ENCODE measurements at places on chromosomes 5 and 9. TPM values are rescaled to one million over a fixed set of nuclear protein-coding genes. Genes with fewer than 3 reads are reported as not detected.

Gene IL7R
- 5.4 TPM for total RNA-seq

DNA sequence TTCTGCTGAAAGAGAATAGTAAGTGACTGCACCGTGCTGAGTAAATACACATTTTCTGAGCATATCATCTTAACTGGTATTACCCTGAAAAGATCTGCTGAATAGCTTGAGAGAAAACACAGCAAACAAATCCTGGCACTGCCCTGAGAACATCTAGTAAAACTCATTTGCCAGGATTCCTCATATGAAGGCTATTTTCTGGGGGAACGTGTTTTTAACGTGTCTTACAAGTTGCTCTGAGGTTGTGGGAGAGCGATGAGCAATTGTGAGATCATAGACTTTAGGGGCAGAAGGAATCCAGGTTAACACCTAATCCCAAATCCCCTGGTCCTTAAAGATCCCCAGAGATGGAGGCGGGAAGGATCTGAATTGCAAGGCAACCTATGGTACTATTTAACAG, 331.9 kb upstream of the RFX3 start:
- no peak for DNase-seq

- no peak for DNase-seq
Observed at GRCh38 chr9:36319806-36320205, 61.6 kb upstream of the GNE start.

DNA sequence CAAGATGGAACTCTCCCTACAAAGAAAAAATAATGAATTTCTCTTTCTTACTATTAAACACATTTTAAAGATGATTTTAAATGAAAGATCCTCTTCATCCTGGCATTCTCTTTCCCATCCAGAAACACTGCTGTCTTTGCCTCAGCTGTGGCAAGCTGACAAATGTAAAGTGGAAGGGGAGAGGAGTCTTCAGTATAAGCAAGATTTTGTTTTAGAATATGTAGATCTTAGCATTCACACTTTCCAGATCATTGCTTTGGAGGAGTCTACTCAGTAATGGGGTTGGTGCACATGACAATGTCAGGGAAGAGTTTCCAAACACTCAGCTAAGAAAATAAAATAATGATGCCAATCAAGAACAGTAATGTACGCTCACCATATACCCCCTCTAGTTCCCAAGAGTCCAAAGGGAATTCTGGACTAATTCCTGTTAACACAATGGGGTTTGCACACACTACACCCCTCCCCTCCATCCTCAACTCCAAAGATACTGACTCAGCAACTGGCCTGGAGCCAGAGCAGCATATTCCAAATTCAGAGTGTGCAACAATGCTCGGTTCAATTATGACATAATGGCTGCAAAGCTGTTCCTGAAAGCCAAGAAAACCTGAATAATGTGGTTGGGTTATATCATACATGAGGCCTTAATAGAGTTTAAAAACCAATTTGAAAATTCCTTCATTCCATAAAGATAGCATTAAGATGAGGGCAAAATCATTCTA, 4.6 kb downstream of the C5orf63 start:
- no peak for DNase-seq

All from liver (tissue), 10 donors.